Effector memory CD4-positive, alpha-beta T cell (primary cell): ENCODE measurements at places on chromosomes 12 and 14.

DNA sequence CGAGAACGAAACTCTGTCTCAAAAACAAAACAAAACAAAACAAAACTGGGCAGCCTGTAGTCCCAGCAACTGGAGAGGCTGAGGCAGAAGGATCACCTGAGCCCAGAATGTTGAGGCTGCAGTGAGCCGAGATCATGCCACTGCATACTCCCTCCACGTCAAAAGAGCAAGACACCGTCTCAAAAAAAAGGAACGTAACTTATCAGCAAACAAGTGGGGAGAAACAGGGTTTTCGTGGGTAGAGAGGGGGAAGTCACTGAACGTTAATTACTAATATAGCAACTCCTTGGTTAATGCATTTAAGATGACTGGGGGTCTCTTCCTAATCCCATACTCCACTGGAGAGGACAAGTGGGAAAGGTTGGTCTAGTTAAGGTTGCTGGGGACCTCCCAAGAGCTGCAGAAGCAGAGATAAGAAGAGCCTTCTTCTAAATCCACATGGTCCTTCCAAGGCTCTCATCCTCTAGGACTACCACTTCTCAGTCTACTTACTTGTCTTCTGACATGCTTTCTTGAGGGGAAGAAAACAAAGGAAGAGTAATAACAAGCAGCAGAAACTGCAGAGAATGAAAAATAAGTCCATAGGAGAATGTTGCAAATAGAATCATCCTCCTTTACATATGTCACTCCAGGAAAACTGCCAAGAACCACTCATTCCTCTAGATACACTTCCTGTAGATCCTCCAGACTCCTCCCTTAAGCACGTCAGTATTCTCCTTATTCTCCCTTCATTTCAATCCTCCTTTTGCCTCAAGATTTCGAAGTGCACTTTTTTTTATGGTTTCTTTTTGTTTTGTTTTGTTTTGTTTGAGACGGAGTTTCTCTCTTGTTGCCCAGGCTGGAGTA lies 5.8 kb downstream of the NUMB start:
- DNase-seq, result no peak

- no peak for DNase-seq
Measured at GRCh38 chr14:24422261-24422660, 7.2 kb downstream of the CBLN3 start.

DNA sequence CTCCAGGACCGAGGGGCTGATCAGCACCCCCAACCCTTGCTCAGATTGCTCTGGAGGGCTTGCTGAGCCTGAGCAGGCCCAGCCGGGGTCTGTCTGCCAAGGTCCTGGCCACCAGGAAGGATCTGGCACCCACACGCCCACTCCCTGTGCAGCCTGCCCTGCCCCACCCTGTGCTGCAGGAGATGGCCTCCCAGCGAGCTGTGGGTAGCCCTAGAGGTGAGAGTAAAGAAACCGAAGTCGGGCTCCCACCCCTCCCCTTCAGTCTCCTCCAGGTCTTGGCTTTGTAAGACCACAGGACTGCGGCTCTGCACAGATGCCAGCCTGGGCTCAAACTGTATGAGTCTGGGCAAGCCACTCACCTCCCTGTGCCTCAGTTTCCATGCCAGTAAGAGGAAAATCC lies 307.8 kb downstream of the BCL11B start:
- DNase-seq, result no peak

DNA sequence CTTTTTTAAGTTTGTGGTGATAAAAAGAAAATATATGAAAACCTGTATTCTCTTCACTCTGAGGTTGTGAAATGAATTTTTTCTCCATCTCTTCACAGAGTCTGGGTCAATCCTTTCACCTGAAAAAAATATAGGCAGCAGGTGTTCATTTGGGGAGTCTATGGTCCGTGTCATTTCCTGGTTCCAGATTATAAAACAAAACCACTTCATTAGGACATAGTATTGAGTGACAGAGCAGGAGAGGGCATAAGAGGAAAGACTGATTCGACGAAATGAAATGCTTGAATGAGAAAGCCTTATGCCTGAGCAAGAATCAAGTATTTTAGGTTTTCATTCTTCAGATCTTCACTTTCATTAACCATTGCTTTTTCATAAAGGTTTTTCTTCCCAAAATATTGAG lies 51.8 kb upstream of the NUAK1 start:
- no peak for DNase-seq
